Activated CD4-positive, alpha-beta T cell treated with anti-CD3 and anti-CD28 coated beads, Interleukin-2, Interleukin-6, amounts not matched to agents 100 ng/mL and 50 ng/mL, durations not matched to agents 16 hours and 8 hours (primary cell): ENCODE measurements at places on chromosomes 11 and 22.

GRCh38 chr11:102144357-102145355 lies 34.4 kb downstream of the YAP1 start:
- DNase-seq: no peak

DNA sequence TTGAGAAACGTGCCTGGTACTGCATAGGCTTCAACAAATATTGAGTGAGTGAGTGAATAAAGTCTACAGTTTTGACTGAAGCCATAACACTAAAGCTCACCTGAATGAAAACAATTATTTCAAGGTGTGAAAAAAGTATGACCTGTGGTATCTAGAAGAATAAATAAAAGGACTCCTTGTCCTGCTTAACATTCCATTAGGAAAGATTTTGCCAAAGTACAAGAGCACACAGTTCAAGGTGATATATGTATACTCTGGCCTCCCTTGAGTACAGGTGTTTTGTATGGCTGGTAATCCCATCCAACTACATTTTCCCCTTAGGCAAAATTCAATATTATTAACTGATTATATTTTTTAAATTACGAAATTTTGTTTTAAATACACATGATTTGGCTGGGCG lies 1.8 kb upstream of the CREBZF start:
- no peak for DNase-seq

DNA sequence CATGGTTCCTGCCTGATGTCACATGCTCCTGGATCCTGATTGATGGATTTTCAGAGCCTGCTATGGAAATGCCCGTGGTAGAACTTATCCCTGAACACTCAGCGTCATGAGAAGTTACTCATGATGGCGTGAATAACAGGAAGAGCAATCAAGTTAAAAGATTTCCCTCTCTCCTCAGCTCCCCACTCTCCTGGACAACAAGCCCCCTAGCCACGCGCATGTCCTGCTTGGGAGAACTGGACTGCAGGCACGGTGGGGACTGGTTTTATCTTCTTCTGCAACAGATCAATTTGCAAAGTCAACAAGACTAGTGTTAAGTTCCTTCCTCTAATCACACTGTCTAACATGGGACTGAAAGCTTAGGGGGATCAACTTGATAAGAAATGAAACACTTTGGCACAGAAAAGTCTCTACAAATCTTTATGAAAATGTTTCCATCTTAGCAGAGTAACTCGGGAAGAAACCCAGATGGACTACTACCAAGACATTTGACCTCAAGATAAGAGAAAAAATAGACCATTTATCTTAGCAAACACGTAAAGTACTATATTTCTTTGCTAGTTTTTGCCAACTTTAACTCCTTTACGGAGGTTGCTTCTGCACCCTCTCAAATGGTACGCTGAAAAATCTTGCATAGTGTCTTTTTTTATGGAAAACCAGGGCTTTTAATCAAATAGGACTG lies 27.6 kb downstream of the POU2AF1 start:
- no peak for DNase-seq

GRCh38 chr11:111598148-111598547 lies 4.1 kb upstream of the SIK2 start:
- DNase-seq: no peak

DNA sequence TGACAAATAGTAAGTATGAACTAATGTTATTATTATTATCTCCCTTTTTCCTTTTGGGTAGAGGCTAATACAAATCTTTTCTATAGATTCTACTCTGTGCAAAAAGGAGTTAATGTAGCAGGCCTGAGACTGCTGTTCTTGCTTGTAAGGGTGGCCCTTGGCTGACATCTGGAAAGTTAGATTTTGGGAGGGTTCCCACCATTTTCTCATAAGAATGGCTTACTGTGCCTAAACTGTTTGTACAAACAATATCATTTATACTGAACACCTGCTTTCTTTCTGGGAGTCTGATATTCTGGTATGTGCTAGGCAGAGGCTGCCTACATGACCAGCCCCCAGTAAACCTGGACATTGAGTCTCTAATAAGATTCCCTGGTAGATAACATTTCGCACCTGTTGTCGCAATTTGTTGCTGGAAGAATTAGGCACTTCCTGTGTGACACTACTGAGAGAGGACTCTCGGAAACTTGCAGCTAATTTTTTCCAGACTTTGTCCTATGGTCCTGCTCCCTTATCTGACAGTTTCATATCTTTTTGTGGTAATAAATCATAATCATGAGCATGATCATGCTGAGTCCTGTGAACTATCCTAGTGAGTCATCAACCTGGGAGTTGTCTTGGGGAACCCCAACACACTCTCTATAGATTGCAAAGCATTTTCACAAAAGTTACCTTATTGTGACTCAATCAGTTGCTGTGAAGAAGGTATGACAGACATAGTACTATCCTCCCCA lies 257.7 kb upstream of the CCDC90B start:
- peak; percentile 19 for DNase-seq

DNA sequence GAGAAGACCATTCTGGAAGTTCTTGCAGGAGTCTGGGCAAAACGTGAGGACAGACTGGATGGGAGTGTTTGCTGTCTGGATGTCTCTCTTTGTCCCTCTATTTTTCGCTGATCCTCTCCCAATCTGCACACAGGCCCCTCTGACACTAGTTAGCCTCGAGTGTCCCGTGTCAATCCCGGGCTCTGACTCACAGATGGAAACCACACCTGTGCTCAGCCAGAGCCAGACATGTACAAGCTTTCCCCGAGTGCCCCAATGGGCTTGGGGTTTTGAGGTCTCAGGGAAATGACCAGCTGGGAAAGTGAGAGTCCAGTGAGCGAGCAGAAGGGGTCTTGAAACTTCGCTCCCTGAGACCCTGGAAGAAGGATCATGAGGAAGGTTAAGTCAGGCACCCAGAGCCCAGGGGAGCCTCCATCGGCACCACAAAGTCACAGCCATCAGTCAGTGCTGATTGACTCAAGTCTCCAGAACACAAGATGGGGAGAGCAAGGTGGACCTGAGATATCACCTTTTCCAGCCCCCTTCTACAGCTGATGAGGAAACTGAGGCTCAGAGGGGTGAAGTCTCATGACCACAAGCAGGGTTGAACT lies 13.9 kb downstream of the APOL2 start:
- no peak for DNase-seq

GRCh38 chr11:2582946-2583604 lies 116.7 kb downstream of the KCNQ1OT1 start:
- no peak for DNase-seq

- peak; percentile 23 for DNase-seq
Observed at GRCh38 chr11:12914400-12914912, 94.7 kb upstream of the RASSF10 start.

DNA sequence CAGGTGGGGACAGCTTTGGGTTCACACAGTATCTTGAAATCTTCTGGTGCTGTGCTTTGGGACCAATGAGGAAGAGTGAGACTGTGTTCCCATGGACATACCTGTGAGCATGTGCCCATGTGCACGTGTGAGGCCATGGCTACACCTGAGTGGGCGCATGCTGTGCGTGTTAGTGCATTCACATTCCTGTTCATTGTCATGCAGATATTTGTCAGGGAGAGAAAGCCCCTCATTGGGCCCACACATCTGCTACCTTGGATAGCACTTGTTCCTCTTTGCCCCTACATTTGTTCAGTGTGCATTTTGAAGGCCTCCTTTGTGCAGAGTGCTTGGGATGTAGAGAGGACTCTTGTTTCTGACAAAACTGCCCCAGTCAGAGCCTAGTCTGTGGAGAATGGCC lies 154.3 kb upstream of the E2F8 start:
- no peak for DNase-seq

DNA sequence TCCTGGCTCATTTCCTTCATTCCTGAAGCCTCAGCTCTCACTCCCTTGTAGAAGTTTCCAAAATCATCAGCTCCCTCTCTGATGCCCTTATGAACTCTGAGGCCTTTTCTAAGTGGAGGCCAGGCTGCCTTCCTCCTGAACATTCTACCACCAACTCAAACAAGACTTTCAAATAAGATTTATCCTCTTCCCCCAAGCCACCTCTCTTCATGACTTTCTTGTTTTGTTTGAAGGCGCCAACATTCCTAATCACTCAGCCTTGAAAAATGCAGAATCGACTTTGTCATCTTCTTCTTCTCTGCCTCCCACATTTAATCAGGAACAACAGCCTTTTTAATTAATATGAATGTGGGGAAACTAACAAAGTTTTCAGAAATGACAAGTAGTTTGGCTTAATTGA lies 927.9 kb downstream of the OPCML start:
- DNase-seq: no peak

DNA sequence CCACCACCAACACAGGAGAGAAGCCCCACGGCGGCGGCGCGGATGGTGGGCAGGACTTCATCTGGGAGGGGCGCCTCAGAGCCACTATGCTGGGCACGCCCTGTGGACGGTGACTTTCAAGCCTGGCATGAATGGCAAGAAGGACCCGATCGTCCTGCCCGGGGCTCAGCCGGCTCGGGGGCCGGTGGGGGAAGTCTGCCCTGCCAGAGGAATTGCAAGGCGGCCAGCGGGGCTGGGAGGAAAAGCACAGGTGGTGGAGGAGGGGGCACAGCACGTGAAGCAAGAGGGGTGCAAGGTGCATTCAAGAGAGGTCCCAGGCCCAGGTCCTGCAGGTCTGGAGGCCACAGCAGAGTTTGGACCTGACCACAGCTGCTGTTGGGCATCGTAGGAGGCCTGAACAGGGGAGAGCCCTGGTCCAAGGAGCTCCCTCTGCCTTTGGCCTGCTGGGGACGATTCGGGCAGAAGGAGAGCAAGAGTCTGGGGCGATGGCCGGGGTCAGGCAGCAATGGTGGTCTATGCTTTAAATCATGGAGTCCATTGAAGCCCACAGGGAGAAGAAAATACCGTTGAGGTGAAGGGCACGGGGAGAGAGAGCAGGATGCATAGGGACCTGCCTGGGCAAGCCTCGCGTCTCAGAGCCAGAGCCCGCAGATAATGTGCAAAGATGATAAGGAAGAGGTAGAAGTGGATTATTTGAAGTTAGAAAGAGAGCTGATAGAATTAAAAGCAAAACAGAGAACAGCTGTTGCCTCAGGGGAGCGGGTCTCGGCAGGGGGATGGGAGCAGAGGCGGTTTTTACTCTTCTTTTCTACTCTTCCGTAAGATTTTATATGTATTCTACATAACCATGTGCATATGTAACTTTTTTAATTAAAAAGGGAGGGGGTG lies 82.6 kb upstream of the SHISAL1 start:
- DNase-seq: no peak

- DNase-seq: no peak
Observed at GRCh38 chr11:106625566-106625965, 392.7 kb downstream of the GUCY1A2 start.

DNA sequence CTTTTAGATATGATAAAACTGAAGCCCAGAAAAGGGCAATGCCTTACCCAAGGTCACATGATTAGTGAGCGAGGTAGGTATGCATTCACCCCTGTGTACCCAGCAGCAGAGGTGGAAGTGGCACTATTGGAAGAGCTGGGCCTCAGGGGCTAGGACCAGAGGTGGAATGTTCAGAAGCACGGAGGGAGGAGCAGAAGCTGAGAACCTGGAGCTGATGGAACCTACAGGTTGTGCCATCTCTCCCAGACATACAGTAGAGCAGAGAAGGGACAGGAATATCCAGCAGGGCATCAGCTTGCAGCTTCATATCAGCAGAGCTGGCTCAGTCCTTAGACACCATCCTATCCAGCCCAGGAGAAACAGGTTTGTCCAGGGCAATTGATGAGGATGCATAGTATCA lies 14.6 kb upstream of the FCHSD2 start:
- no peak for DNase-seq

GRCh38 chr11:75283391-75283931 lies 42.9 kb downstream of the TPBGL start:
- no peak for DNase-seq

DNA sequence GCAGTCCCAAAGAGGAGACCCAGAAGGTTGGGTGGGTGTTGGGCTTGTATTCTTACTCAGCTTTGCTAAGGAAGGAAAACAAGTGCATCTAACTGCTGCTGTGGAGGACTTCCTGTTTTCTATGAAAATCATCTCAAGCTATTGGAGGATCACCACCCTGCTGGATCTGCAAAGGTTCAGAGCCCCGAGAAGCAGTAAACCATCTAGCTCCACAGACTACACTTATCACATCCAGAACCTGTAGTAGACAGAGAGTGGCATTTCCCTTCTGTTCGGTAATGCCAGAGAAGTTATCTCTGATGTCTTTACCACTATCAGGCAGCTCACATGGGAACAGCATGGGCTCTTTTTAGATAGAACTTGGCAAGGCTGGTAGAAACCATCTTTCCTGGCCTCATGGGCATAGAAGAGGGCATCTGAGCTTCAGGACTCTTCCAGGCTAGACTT lies 21.7 kb downstream of the KCNJ1 start:
- peak; percentile 18 for DNase-seq

- DNase-seq: no peak
Observed at GRCh38 chr11:44718612-44719390, 8.0 kb upstream of the TSPAN18 start.

- no peak for DNase-seq
Observed at GRCh38 chr11:63574856-63575602, 11.8 kb upstream of the PLAAT2 start.

GRCh38 chr11:3037040-3037944 lies 19.9 kb downstream of the CARS1 start:
- peak; percentile 49 for DNase-seq

DNA sequence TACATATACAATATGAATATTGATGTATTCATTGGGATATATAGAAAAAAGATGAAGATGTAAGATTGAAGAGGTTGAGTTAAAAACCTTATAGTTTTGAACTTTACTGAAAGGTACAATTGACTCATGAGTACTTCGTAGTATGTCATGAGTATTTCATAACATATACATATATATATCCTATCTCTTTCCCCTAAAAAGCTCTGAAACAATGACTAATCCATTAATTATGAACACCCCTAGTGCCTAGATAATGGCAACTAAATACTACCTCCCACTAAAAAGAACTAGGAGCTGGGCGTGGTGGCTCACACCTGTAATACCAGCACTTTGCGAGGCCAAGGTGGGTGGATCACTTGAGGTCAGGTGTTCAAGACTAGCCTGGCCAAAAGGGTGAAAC lies 31.5 kb downstream of the SLC35F2 start:
- no peak for DNase-seq

DNA sequence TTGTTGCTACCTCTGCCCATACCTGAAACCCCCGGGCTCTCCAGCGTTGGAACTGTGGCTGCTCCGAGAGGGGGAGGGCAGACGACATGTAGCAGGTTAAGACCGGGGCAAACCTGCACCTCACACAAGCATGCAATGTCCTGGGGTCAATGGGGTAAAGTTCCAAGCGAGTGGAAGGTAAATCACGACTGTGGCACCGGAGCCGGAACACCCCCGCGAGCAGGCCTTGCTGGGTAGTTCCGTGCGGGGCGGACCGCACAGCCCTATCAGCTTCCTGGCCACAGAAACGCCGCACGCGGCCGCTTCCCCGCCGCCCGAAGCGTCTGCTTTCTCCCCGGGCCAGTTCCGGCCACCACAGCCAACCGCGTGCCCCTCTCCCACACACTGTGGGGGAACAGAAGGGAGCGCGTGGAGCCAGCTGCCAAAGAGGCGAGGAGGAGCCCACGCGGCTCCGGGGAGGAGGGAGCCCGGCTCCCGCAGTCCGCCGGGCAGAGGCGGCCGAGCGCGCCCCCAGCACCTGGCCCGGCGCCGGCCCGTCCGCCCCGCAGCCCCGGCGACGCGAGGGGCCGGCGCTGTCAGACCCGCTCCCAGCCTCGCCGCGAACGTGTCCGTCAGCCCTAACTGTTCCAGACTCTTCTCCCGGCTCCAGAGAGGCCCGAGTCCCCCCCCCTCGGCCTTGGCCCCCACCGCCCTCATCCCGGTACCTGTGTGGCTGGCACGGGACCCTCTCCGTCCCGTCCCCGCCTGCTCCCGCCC lies 1.6 kb downstream of the SPTBN2 start:
- peak; percentile 19 for DNase-seq
